ENCODE measurements at places on chromosomes 5 and 9.

GRCh38 chr9:99808454-99808853 lies 13.2 kb upstream of the NR4A3 start:
- DNase-seq = no peak

GRCh38 chr5:133260715-133261114 lies 208.9 kb downstream of the HSPA4 start:
- no peak for DNase-seq

DNA sequence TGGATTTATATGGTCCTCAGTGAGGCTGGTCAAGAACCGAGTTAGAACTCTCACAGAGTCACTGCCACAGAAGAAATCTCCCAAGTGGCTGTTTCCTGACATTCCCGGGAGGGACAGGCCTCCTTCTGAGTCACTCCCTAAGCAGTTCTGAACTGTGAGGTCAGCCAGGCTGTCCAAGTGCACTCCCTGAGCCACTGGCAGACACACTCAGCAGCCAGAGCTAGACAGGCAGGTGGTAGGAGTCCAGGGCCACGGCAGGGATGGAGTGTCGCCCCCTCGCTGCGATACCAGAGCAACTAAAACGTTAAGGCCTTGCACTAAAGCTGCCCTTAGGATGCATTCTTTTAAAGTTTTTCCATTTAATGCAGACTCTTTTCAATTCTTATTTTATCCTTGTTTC lies 3.4 kb downstream of the IL4 start:
- no peak for DNase-seq

DNA sequence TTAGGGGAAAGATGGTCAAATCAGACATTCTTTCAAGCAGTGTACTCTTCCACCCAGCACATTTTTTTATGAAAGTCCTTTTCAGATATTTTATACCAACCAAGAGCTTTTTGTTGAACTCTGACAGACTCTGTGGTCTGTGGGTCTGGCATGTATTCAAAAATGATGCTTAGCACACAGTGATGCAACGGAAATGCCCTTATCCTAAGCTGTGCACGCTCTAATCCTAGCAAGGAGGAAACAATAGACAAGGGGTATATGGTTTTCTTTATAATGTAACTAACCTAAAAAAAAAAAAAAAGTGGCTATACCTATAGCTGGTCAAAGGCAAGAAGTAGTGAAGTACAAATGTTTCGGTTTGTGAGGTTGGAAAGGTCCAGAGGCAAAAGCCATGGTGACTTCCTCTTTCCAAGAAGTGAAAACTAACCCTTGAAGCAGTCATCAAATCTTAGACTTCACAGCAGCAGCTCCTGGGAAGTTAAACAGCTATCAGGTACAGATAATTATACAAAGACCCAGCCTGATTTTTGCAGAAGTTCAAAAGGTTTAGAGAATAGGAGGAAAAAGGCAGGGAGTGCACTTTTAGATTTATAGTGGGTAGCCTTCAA lies 82.5 kb downstream of the SEMA6A start:
- DNase-seq = no peak

DNA sequence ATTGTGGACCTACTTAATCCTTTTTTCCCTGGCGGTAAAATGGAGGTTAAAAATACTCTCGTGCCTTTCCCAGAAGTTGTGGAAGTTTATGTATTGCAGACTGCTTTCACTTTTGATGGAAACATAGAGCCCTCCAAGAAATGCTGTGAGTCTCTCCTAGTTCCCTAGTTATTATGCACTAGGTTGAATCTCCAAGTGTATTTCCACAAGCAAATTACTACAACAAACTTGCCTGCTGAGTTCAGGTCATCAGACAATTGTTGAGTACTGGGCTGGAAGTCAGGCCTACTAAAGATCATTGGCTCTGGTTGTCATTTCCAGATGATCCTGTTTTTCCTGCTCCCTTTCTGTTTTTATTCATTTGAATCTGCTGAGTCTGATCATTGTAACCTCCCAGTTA lies 104.1 kb downstream of the CD180 start:
- no peak for DNase-seq

DNA sequence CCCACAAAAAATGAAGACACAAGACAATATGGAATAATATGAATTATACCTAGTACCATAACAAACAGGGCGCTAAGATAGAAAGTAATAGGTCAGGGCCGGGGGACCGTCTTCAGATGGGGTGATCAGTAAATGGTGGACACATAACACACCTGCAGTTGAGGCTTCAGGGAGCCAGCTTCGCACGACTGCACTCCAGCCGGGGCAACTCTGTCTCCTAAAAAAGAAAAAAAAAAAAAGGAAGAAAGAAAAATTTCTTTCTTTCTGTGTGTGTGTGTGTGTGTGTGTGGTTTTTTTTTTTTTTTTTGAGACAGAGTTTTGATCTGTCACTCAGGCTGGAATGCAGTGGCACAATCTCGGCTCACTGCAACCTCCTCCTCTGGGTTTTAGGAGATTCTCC lies 75.0 kb upstream of the HSPA9 start:
- DNase-seq = no peak

DNA sequence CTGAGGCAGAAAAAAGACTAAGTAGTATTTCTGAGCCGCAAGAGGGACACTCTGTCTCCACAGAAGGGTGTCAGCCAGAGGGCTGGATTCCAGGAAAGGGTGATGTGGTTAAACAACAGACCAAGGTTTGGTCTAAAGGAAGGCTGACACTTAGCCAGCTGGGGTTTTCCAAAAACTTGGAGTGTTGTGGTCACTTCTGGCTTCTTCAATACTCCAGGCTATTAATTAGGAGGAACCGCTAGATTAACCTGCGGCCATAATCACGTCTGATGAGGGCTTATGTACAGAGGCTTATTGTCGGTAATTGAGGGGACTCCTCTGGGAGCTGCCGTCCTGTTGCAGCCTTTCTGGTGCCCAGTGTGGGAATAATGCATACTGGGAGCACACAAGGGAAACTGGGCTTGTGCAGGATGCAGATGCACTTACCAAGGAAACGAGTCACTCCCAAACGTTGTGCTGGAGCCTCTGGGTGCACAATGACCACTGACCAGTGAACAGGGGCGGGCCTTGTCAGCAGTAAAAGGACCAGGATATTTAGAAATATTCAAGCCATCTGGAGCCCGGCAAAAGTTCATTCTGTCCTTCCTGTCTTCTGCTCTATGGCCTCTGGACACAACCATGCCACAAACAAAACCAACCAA lies 70.2 kb upstream of the TUT7 start:
- no peak for DNase-seq

DNA sequence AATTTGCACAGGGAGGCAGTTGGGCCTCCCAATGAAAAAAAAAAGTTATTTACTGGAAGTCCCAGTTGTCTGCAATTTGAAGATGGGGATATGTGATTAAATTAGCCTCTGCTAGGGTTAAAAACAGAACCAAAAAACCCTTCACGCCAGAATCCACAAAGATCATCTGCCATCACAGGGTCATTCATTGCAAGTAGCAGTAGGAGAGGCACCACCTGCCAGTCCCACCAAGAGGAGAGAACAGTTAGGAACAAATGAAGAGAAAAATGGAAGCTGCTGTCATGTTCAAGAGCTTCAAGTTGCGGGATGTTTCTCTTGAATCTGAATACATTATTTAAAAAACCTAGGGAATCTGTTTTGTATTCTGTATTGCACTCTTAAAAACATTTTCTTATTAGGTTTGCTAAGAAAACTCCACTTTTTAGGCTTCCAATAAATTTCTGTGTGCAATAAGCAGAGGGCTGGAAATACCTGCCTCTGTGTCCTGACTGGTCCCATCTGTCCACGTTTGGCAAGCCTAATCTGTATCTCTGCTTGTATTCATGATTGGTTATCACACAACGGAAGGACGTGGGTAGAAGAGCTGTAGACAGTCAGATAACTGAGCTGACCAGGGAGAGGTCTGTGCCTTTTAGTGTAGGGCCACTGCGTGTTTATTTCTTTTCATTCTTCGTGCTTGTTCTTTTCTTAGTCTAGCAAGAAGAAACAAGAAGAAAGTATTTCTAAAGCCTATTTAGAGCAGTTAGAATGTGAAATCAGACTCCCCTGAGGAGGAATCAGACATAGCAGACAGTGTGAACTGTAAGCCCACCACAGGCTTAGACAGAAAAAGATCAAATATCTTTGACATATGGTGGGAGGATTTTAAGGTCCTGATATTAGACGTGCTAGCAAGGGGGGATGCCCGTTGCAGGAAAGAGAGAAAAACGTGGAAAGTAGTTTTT lies 630.6 kb upstream of the SEMA6A start:
- DNase-seq = no peak

DNA sequence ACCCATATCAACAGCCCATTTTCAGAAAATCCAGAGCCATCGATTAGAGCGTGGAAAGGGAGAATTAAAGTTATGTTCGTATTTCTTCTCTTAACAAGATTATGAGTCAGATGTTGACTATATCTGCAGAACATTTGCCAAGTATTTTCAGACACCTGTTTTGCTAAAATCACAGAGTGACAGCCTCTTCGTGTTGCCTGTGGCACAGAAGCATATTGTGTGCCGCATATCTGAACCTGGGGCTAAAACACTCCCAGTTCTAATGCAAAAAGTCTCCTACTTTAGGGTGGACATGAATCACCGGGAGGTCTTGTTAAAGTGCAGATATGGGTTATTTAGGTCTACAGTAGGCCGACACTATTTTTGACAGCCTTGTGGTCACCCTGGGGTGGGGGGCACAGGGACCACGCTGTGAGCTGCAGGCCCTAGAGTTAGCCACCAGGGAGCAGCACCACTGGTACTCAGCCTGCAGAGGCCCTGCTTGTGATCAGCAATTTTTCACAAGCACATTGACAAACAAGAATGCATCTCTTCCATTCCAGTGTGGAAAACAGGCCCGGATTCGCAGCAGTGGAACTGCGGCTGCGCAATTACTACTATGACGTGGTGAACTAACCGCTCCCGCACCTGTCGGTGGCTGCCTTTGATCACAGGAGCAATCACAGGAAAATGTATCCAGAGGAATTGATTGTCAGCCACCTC lies 93.5 kb downstream of the SYK start:
- DNase-seq = no peak

GRCh38 chr9:36835271-36835996 lies 198.6 kb downstream of the PAX5 start:
- DNase-seq = no peak

GRCh38 chr9:23790351-23791260 lies 35.4 kb downstream of the ELAVL2 start:
- no peak for DNase-seq

DNA sequence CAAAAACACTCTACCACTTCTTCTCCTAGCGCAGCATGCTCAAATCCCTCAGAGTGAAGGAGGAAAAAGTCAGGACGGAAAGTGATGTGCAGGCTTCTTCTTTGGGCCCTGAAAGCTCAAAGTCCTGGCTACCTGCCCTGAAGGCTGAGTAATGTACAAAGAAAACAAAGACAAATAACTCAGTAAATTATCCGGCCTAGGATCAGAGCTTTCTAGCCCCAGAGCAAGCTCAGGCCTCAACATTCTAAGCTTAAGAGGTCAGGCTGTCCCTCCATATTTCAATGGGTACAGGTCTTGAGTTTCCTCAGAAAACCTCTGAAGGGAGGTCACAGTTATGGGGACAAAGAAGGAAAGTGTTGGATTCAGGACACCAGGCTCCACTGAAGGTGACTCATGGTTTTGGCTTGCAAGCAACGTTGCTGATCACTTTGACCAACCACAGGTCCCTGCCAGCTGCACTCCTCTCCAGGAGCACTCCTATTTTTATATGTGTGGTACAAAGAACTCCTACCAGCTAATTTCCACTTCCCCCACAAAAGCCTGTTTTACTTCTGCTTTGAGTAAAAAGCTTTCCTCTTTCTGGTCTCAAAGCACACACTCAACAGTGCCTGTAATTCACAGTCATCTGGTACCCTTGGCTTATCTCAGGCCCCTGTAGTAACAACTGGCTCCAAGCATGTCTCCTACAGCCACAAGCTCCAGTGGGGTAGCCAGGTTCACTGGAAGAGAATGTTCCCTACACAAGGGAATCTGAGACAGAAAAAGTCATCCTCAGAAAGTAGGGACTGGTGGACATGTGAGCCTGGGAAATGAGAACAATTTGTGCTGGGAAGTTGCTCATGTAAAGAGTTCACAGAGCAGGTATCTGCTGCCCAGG lies 115.7 kb downstream of the UGCG start:
- no peak for DNase-seq

DNA sequence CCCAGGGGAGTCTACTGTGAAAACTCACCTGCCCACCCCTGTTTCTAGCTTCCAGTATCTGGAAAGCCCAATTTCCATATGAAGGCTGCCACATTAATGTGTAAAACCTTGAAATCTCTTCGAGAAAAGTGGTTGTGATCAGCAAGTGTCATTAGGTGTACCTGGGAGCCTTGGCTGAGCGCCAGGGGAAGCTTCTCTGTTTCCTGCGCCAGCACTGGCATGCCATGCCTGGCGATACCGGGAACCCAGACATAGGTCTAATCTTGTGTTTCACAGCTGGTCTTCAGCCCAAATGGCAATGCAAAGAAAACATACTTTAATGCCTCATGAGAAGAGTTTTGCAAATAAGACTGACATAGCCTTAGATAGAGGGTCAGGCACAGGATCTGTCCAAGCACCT lies 101.6 kb downstream of the TENT4A start:
- DNase-seq = no peak

- no peak for DNase-seq
Measured at GRCh38 chr5:102623329-102624065, 124.7 kb upstream of the SLCO6A1 start.

DNA sequence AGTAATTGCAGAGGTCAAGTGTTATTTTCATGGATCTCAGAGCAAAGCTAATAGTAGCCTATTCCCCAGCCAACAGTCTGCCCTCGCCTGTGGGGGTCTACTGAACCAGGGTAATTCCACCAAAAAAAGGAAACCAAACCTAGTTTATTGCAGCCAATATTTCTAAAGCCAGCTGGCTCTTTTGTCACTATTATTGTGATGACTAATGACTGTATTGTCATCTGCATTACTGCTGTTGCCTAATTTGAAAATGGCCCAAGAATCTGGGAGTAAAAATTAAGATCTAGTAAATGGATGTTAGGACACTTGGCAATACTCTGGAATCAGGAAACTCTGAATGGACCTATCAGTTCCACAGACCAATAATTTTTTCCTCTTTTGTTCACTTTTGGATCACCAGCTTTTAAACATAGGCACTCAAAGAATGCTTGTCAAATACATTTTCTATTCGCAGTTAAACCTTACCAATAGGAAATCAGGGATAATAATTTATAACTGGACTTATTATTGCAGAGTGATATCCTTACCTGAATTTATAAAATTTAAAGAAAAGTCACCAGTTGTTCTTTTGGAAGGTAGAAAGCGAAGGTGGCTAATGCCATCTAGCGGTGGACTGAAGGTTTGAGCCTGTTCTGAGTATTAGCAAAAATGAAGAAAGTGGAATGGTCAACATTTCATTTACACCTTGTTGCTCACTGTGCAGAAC lies 69.2 kb downstream of the SYK start:
- DNase-seq = peak; percentile 26

DNA sequence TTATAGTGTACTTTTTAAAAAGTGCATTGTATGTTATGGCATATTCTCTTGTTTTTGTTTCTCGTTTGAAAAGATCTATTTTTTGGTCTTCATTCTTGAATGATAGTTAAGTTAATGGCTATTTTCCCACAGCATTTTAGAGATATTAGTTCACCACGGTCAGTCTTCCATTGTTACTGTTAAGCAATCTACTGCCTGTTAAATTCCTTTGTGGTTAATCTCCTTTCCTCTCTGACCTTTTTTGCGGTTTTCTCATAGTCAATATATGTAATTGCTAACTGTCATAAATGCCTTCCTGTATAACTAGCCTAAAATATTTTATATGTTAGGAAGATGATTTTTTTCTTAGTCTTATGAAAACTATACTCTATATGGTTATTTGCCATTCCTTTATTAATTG lies 250.8 kb upstream of the FBXL7 start:
- no peak for DNase-seq

All from activated CD4-positive, alpha-beta T cell treated with anti-CD3 and anti-CD28 coated beads, Interleukin-2, amount 50 U/mL, for 24 hours (primary cell).